Coronary artery (tissue), 2 donors: ENCODE measurements at places on chromosomes 1 and 21.
A peak's percentile ranks its signal among the peaks of the same experiment; 100 is the strongest.

GRCh38 chr1:57839067-57839466 lies 415.2 kb upstream of the DAB1 start:
- no peak for DNase-seq

- DNase-seq, result no peak
Measured at GRCh38 chr1:212410231-212410820, 4.4 kb downstream of the PACC1 start.

- DNase-seq, result peak; percentile 60
Measured at GRCh38 chr21:44711327-44712202, at the start of gene TSPEAR. Gene TSPEAR (minus strand): TSS chr21:44711572. CDS start chr21:44711514, 58 bp downstream.

DNA sequence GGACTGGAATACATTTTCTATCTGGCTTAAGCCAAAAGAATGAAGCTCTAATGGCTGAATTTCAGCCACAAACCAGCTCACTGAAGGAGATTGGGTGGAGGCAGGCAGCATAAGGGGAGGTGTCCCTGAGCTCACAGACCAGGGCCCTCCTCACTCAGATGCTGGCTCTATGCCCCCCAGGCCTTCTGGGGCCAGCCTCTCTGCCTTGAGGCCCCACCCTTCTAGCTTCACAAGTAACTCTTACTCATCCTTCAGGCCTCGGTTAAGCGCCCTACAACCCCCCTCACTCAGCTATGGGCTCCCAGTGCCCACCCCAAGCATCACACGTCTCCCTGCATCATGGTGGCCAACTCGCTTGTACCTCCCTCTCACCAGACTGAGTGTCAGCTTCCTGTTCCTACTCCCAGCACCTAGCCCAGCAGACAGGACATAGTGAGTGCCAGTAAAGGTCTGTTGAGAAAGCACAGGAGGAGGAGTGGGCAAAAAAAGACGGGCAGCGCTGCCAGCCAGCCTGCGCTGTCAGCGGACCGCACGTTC lies 40.8 kb upstream of the GPR157 start:
- DNase-seq, result no peak

DNA sequence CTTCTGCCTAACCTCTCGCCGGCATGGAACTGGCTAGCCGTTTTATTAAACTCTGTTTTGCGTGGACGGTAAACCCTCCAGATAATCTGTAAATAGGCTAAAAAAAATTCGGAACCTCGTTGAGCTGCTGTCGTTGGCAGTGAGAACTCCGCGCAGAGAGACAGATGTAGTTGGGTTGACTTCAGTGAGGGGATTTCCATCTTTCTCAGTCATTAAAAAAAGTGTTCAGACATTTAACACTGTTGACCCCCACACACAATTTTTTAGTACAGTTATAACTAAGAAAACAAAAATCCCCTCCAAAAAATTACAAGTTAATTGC lies 464 bp downstream of the PARK7 start:
- no peak for DNase-seq

DNA sequence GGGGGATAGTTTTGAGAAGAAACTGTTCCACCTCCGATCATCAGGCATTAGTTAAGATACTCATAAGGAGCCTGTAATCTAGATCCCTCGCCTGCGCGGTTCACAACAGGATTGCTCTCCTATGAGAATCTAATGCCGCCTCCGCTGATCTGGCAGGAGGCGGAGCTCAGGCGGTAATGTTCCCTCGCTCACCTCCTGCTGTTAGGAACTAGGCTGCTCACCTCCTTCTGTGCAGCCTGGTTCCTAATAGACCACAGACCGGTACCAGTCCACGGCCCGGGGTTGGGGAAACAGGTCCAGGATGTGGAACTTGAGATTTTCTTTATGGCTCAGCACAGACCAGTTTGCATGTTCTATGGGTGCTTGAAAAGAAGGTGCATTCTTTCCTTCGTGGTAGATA lies 27.2 kb upstream of the FAM3B start:
- no peak for DNase-seq

GRCh38 chr1:185926588-185926987 lies 192.4 kb downstream of the HMCN1 start:
- DNase-seq, result no peak

DNA sequence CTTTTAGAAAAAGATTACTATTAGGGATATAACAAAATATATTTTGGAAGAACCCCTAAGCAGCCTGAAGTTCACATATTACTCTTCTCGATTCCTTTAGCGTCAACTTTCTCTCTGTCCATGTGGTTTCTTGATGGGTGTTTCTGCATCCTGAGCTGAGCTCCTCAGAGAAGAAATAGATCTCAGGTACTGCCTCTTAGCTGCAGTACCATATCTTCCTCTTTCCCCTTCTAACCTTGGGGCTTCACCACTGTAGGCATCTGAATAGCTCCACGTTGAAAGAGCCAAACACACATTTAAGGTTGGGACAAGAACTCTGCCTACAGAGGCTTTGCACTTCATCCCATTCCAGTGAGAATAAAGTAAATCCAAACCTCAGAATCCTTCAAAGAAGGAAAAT lies 59.2 kb downstream of the SAMSN1 start:
- DNase-seq, result no peak

GRCh38 chr1:179883745-179884138 lies 1.7 kb downstream of the TOR1AIP1 start:
- no peak for DNase-seq

GRCh38 chr1:21815724-21816321 lies 3.8 kb downstream of the LDLRAD2 start:
- DNase-seq, result no peak

GRCh38 chr1:10818262-10819197 lies 22.1 kb upstream of the CASZ1 start:
- no peak for DNase-seq

- DNase-seq, result no peak
Measured at GRCh38 chr1:1778663-1779319, 521 bp upstream of the NADK start.

- DNase-seq, result no peak
Measured at GRCh38 chr1:5239911-5240310, 585.5 kb downstream of the AJAP1 start.

DNA sequence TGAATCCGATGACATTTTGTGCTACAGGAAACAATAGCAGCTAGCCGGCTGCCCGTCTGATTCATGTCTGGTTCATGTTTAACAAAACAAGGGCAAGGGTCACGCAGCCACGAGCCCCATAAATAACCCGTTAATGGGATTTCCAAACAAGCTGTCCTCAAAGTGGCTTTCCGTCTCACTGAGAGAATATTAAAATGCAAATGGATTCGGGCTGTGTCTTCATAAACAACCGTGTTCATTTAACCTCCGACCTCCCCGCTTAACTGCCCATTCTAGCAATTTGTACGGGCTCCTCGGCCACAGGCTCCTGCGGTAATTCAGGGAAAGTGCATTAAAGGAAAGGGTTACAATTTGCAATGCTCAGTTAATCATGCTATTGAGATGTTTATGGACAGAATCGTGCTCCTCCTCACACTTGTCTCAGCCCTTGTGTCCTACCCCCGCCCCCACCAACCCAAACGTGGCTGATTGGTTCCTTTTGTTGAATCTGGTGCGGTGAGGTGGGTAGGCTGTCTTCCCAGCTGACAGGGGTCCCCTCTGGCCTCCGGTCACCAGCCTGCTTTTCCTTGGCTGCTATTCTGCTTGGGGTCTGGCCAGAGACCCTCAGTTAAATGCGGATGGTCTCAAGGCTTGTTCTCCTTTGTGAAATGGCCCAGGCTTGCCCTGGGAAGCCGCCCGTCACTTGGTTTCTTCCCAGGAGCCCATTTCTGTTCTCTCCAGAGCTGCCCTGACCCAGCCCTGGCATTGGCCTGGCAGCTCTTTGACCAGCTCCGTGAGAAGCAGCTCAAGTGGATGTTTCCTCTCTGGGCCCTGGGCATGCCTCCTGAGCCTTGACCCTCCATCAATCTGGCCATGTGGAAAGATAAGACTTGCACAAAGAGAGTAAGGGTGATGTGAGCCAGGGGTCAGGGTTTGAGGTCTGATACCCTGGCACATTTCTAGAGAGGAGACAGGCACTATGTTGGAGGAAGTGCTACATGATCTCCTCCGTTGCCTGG lies 200.7 kb upstream of the POU3F1 start:
- DNase-seq, result no peak

- DNase-seq, result no peak
Measured at GRCh38 chr21:16708101-16708835, 804.6 kb upstream of the CXADR start.

- no peak for DNase-seq
Measured at GRCh38 chr1:194568610-194569009, 1382.2 kb upstream of the B3GALT2 start.

DNA sequence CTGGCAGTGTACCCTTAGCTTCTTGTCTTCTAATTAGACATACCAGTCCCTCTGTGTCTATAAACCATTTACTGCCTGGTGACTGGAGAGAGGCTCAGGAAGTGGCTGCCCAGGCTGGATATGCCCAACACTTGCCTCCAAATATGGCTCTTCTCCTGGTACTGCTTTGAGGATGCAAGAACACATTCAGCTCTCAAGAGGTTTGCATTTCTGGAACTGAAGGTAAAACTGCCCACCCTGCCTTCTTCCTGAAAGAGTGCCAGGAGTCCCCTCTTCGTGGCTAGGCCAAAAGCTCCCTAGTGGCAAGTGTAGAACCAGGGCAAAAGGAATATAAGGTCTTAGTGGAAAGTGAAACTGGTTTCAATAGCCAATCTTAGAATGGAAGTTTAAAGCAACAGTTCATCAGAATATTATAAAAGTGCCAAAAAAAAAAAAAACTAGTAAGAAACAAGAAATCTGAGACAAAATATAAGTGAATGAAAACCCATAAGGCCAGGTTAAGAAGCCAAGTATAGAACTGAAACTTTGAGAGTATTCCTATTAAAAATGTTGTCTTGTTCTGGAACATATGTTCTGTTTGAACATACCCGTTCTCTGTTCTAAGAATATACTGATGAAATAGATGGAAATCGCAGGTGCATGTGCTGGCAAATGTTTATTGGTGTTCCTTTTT lies 77.2 kb upstream of the CTTNBP2NL start:
- no peak for DNase-seq

DNA sequence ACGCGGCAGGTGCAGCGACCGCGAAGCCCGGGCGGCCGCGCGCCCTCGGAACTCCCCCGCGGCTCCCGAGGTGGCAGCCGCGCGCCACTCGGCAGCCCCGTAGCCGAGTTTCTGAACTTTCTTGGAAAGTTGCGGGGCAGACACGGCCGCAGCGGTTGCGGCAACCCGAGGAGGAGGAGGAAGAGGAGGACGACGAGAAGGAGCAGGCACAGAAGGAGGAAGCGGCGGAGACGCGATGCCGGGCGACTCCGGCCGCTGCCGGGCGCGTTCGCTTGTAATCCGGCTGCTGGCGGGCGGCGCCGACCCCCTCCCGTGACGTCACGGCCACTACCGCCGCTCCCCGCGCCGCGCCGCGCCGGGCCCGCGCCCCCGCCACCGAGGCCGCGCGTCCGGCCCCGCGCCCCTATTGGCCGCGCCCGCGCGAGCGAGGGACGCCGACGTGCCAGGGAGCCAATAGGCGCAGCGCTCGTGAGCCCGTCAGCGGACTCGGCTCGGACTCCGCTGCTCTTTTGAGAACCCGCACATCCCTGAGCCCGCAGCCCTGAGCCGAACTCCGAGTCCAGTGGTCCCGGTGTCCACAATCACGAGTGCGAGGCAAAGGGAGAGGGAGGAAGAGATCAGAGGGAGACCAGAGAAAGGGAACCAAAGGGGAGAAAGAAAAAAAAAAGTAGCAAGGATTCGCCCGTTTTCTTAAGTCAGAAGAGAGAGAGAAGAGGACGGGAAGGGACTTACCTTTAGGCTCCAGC lies 736 bp upstream of the BARHL2 start:
- DNase-seq, result no peak

DNA sequence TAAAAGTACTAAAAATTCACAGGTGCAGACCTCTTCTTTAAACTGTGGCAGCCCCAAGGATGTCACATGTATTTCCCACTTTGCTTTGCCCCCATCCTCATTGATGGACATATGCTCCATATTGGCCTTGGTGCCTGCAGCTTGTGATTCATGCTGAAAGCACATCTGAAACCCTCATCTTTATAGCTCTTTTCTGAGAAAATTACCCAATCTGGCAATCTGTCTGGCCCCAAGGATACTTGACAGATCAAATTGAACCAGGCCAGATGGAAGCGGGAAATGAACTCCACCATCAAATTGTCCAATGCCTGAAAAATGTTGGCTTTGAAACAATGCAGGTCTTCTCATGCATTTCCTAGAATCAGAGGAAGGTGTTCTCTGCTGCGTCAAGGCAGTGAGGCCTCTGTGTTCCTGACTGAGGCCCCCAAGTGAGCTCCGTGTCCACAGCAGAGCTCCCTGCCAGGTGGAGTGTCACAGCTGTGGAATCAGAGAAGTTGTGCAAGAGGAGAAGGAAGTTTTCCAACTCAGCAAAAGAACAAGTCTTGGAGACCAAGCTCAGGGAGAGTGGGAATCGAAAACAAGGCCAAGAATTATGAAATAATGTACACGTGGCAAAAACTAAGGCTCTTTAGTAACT lies 323.7 kb downstream of the PLPP3 start:
- peak; percentile 87 for DNase-seq

DNA sequence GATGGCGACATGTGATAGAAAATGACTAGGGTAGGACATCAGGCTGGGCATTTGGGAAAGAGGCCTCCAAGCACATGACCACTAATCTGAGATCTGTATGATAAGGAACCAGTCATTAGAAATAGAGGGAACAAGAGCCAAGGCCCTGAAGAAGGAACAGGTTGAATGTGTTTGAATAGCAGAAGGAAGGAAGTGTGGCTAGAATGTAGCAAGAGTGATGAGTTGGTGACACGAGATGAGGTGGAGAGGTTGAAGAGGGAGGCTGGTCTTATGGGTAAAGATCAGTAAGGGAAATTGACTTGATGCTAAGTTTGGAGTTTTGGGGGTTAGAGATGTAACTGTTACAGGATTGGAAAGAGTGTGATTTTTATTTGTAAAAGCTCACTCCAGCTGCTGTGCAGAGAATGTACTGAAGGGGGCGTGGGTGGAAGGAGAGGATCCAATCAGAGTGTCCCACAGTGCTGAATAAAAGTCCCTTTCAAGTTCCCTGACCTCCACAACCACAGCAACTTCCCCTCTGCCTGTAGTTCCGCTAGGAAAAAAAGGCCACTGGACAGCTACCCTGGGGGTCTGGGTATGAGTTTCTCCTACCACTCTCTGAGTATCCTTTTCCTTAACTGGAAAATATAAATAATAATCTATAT lies 295.0 kb downstream of the OMA1 start:
- DNase-seq, result no peak

GRCh38 chr21:45428534-45428933 lies 23.6 kb downstream of the COL18A1 start:
- DNase-seq, result no peak

DNA sequence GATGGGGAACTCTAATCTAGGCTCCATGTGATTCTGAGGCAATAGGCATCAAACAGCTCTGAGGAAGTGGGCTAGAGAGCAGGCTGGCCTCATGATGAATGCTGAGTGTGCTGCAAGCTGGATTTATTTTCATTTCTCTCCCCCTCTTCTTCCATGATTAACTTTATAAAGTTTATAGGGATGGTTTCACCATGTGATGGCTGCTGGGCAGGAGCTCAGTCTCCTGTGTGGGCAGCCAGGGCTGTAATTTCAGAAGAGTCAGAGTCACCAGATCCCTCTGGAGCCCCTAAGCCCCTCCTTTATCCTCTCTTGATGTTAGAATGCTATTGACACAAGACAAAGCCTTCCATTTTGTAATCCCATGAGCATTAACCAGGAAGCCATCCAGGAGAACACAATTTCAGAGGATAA lies 143.6 kb downstream of the CNIH3 start:
- DNase-seq, result no peak

- DNase-seq, result no peak
Measured at GRCh38 chr1:229758101-229759036, 132.3 kb downstream of the URB2 start.
